ENCODE measurements at places on chromosomes 1 and 21.

GRCh38 chr1:13792419-13792818 is 92.4 kb downstream of the PRDM2 start:
- no peak for DNase-seq

GRCh38 chr21:21813934-21814333 is 815.7 kb downstream of the NCAM2 start:
- no peak for DNase-seq

DNA sequence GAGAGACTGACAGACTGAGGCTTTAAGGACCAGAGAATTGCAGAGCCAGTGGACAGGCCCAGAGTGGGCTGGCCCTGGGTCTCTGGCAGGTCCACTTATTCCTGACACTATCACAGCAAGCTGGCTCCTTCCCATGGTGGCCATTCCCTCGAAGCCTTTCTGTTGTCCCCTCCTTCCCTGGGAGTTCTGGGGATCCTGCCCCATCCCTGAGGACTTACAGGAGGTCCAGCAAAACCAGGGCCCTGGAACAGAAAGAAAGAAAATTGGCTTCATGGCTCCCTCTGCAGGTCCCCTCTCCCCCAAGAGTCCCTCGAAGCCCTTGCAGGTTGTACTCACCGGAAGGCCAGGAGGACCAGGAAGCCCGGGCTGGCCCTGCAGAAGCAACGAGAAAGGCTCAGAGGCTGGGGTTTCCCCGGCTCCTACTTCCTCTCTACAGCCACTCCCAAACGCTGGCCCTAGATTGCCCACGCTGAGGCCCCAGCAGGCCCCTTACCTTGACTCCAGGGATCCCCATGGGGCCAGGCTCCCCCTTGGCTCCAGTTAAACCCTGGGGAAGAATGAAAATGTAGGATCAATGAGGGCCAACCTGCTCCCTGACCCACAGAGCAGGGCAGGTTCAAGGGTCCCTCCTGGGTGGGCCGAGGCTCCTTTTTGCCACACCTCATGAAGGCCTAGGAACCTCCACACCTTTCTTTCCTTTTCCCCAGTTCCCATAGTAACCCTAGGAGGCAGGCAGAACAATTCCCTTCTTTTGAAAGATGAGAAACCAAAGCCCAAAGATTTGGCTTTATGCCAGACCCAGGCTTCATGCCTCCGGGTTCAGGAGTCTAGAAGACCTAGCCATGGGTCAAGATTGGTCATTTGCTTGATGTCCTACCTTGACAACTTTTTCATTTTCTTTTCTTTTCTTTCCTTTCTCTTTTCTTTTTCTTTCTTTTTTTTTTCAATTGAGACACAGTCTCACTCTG is 4.6 kb downstream of the COL9A2 start:
- DNase-seq = peak; percentile 58

DNA sequence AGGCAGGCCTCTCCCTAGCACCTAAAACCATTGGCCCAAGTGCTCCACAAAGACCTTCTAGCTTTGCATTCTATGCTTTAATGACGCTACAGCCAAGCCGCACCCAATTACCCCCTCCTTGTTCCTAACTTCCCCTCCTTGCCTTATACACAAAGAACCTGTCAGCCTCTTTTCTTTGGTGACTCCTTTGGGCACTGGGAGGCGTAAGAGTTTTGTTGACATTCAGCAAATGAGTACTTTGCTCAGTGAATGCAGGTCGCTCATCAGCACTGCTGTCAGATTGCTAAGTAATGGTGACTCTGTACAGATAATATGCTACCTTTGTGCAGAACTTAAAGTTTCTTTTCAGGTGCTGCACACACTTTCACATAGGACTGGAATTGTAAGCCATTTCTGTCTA is 187.6 kb upstream of the FAM78B start:
- DNase-seq = no peak

DNA sequence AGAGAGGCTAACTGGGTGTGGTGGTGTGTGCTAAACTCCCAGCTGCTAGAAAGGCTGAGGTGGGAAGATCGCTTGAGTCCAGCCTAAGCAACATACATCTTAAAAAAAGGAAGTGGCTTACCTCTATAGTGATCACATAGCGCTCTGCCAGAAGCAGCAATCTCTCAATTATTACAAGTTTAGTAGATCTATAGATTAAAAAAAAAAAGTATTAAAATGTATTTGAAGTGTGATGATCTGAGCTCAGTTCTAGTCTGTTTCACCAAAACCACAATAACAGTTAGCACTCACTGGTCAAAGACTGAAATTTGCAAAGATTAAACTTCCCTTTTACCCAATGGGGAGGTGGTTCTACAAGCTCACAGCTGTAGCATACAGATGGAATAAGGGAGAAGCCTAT is 76.3 kb downstream of the USP24 start:
- no peak for DNase-seq

GRCh38 chr1:111228748-111229126 is 1.2 kb downstream of the CHI3L2 start:
- no peak for DNase-seq
